ELF-1 (cell line): ENCODE measurements at places on chromosomes 7 and 10.

DNA sequence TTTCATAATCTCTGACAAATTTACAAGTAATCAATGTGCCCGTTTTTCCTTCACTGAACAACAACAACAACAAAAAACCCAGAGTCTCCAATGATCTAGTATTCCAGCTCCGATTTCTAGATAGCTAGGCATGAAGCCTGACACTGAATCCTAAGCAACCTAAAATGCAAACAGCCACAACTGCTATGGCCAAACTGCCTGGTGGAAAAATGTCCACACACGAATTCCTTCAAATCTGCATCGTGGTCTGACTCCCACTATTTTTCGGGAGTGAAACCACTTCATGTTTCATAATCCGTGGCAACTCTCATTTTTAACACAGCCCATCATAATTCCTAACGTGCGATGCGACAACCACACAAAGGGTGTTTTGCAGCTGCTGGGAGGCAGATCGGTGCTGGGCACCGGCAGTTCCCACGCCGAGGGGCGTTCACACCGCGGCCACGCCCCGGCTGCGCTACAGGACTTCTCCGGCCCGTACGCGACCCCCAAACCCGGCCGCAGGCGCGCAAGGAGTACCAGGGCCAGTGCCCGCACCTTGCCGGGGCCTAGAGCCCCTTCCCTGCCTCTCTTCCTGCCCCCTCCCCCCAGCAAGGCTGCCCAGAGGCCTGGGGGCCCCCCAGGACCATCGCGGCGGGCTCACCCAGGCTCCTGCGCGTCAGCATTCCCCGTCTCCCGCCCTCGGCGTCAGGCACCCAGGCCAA lies 814 bp downstream of the RUFY2 start:
- peak; percentile 82 for DNase-seq

GRCh38 chr7:18727115-18727870 lies 231.7 kb downstream of the HDAC9 start:
- DNase-seq: peak; percentile 15

- DNase-seq: no peak
Measured at GRCh38 chr7:2514473-2515423, 4.8 kb upstream of the LFNG start.

GRCh38 chr10:554182-554848 lies 135.2 kb downstream of the DIP2C start:
- no peak for DNase-seq

DNA sequence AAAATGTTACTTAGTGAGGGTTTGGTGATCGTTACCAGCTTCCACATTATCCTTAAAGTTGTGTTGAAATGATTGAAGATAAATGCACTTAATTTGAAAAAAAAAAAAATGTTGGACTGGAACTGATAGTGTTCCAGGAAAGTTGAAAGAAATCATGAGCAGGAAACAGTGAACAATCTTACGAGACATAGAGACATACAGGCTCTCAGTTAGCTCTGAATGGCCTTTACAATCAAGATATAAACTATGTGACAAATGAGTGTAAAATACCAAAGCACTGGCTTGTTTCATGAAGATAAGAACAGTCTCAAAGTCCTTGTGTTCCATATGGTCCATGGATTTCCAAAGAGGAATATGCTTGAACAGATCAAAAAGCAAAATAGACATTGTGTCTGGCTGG lies 430.1 kb upstream of the ETV1 start:
- DNase-seq: no peak

DNA sequence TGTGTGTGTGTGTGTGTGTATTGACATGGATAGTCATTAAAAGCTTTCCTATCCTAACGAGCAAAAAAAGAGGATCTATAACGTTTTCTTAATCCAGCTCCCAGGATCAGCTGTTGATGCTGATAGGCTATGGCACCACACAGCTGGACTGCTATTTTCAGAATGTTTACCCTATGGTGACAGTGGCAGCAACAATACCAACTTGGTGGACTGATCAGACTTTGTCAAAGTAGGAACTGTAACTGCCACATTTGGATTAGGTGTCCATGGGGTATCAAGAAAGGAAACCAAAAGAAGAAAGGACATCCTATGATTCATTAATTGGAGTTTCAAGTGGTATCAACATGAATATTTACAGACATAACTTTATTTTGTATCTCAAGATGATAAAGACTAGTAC lies 2.7 kb upstream of the CLEC5A start:
- no peak for DNase-seq

- no peak for DNase-seq
Measured at GRCh38 chr10:132883391-132883881, 58.9 kb downstream of the CFAP46 start.

DNA sequence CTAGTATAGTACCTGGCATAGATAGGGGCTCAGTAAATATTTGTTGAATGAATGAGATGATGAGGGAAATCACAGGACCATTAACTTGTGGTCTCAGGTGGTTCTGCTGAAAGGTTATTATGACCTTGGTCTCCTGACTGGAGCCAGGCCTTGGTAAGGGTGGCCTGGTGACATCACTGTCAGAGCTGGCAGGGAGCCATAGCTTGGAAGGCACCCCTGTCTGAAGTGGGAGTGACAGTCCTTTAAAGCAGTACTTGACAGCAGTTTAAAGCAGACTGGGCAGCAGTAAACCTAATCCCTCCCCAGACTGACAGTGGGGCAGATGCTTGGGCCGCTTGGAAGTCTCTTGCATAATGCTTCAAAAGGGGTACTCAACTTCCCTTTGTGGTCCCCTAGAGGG lies 13.4 kb downstream of the DPCD start:
- no peak for DNase-seq

- no peak for DNase-seq
Measured at GRCh38 chr7:77714195-77714594, 17.9 kb downstream of the RSBN1L start.

DNA sequence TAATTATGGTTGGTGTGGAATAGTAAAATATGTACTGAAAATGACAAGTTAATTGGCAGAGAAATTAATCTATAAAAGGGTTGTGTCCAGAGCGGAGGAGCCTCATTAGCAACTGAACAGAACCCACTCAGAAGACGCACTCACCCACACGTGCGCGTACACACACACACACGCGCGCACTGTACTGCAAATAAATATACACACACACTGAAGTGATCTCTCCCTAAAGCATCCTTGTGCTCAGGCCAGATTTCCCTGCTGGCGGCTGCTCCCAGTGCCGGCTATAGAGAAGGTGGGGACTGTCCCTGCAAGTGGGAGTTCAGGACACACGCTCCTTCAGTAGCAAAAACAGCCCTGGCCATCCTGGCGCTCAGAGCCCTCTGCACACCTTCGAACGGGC lies 85.2 kb downstream of the CHST15 start:
- no peak for DNase-seq

DNA sequence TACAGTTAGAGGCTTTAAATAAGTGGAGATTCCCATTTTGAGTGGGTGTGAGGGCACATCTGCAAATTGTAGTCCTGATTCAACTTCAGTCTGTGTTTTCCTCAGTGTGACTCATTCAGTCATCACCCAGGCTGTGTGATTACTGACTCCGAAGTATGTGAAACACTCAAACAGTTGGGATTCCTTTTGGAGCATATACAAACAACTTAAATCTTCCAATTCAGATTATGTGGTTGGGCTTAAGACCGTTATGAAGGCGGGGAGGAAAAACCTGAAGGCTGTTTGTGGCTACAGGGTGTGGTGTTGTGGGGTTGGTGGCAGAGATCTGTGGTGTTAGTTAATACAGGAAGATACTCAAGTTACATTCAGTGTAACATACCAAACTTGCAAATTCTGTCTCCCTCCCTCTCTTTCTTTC lies 259.7 kb upstream of the FERD3L start:
- peak; percentile 42 for DNase-seq

GRCh38 chr10:95437669-95438068 lies 123.5 kb downstream of the SORBS1 start:
- no peak for DNase-seq

DNA sequence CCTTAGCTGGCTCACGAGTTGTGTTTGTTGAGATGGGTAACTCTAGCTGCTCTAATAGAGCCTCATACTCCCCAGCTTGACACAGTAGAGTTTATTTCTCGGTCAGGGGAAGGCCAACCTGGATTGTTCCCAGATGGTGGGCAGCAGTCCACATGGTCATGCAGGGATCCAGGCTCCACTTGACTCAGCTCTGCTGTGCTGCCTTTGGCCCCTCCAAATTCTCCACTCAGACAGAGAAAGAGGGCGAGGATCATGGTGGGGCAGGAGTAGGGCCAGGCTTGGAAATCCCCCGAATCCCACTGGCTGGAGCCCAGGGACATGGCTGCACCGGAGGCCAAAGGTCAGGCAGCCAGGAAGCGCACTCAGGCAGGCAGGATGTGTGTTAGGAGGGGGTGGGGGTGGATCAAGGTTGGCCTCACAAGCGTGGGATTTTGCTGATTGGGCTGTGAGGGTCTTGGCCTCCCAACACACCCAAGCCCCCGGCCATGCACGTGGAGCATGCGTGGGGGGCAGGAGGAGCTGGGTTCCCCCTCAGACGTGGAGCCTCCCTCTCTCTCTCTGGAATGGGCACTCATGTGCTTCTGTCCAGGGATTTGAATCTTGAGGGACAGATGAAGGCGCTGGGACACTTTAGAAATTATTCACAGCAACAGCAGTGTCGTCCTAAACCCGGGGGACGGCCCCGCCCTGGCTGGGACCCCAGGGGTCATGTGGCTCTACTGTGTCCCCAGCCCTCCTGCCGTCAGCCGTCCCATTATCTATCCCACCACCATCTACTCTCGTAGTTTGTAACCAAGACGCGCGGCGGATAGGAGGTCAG lies 44.8 kb downstream of the PDGFA start:
- no peak for DNase-seq

- no peak for DNase-seq
Measured at GRCh38 chr7:152312316-152312715, 123.5 kb downstream of the KMT2C start.

DNA sequence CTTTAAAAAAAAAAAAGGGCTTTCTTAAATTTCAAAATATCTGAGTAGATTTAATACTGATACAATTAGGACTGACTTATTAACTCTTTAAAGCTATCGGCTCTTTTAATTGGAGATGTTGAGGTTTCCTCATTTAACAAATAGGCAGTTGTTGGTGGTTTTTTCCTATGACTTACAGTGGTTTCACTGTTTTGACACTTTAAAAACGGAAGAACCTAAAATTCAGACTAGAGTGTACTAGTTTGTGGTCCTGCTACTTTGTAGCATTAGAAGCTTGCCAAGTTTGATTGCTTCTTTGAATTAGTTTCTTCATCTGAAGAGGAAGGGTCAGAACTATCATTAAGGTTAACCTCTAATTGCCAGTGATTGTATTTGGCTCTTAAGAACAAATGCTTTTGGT lies 27.7 kb downstream of the CUL1 start:
- no peak for DNase-seq

GRCh38 chr7:30180718-30181117 lies 45.9 kb downstream of the MTURN start:
- DNase-seq: no peak

DNA sequence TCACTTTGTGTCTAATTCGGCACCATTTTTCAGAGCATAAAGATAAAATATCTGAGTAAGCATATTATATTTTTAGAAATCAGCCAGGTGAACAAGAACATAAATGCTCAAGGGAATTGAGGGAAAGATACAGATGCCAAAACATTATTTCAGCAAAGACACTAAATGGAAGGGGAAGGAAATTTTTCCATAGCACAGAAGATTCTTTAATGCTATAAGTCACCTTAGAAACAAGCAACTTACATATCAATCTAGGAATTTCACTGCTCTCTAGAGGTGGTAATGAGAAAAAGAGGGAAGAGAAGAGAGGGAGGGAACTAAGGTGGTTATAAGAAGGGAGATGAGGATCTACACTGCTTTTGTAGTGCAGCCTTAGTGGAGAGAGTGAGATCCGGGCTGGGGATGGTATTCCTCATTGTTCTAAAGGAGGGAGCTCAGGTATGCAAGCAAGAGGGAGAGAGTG lies 20.4 kb downstream of the ZNF365 start:
- no peak for DNase-seq

DNA sequence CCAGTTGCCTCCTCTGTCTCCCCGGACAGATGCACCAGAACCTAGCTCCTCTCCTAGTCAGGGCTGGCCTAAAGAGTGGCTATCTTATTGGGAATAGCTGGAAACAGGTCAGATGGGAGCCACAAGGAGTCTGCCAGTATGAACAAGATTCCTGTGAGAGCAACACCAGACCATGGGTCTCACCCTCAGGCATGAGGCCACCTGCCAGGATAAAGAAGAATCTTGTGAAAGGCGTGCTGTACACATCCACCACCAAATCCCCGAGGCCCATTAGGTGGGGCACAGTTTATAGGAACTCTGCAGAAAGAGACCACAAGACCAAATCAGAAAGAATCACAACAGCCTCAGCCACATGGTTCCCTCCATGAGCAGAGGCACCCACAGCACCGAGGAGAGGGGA lies 325.9 kb downstream of the TNS3 start:
- DNase-seq: peak; percentile 43

DNA sequence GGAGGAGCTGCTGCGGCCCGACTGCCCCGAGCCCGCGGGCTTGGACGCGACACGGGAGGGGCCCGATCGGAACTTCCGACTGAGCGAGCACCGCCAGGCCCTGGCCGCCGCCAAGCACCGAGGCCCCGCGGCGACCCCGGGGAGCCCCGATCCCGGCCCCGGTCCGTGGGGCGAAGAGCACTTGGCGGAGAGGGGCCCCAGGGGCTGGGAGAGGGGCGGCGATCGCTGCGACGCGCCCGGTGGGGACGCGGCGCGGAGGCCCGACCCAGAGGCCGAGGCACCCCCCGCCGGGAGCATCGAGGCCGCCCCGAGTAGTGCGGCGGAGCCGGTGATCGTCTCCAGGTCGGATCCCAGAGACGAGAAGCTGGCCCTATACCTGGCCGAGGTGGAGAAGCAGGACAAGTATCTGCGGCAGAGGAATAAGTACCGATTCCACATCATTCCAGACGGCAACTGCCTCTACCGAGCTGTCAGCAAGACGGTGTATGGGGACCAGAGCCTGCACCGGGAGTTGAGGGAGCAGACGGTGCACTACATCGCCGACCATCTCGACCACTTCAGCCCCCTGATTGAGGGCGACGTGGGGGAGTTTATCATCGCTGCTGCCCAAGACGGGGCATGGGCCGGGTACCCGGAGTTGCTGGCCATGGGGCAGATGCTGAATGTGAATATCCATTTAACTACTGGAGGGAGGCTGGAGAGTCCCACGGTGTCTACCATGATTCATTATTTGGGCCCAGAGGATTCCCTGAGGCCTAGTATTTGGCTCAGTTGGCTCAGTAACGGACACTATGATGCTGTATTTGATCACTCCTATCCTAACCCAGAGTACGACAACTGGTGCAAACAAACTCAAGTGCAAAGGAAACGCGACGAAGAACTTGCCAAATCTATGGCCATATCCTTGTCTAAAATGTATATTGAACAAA lies 1.4 kb downstream of the OTUD1 start:
- DNase-seq: peak; percentile 47

GRCh38 chr10:52993109-52993508 lies 220.5 kb upstream of the MBL2 start:
- no peak for DNase-seq

- DNase-seq: no peak
Measured at GRCh38 chr10:117782276-117782675, 239.7 kb downstream of the EMX2 start.

- peak; percentile 70 for DNase-seq
Measured at GRCh38 chr10:77163670-77164348, 473.8 kb downstream of the KCNMA1 start.
